ENCODE measurements at places on chromosomes 11 and 22.

GRCh38 chr11:127709960-127710359 lies 709.4 kb upstream of the KIRREL3 start:
- DNase-seq: no peak

DNA sequence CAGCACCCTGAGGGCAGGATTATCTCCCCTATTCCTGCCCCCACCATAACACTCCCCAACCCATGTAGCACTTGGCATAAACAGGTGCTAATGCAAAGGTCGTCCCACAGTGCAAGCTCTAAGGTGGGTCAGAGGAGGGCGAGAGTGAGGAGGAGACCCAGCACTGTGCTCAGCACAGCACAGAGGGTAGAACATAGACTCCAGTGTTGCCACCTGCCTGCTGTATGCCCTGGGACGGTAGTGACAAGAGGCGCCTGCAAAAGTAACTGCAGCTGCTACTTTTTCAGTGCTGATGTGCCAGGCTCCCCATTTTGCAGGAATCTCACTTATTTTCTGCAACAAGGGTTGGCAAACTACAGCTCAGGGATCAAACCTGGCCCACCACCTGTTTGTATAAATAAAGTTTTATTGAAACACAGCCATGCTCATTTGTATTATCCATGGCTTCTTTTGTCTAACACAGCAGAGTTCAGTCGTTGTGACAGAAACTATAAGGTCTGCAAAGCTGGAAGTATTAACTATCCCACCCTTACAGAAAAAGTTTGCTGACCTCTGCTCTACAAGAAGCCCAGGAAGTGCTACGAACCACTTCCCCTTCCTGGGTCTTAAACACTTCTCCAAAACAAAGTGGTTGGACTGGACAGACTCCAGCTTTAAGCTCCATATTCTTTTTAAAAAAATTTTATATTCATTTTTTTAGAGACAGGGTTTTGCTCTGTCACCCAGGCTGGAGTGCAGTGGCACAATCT lies 16.9 kb upstream of the CDC42BPG start:
- DNase-seq: no peak

GRCh38 chr11:13227676-13228255 lies 49.8 kb upstream of the BMAL1 start:
- no peak for DNase-seq

- DNase-seq: no peak
Observed at GRCh38 chr11:57649826-57650738, at the start of gene YPEL4. TSS of gene YPEL4 (minus strand) at chr11:57649912. CDS start at chr11:57647107, 2,805 bp downstream.

- no peak for DNase-seq
Observed at GRCh38 chr11:21144531-21144930, 475.1 kb downstream of the NELL1 start.

DNA sequence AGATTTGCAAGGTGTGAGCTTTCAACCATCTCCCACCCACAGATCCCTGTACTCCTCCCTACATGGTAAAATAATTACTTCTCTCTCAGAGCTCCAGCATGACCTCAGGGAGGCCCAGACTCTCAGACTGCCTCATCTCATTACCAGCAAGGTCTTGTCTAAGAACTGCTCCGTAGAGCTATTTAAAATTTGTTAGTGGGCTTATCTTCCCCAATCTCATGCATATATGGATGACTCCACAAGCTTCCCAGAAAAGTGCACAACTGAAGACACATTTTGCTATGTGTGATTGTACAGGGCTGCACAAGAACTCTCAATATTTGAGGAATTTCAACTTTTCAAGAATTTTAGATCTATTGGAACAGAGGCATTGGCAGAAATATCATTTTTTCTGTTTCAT lies 230.3 kb downstream of the CSNK2A3 start:
- no peak for DNase-seq

GRCh38 chr11:6681949-6682348 lies 1.2 kb downstream of the MRPL17 start:
- no peak for DNase-seq

Measured in GM06990 (cell line).